Type B pancreatic cell (in vitro differentiated cells): ENCODE measurements at places on chromosomes 5 and 9. TPM values are rescaled to one million over a fixed set of nuclear protein-coding genes. Genes with fewer than 3 reads are reported as not detected.

The NR4A3 gene
- total RNA-seq, result 2.0 and 3.4 TPM in 2 replicates

The RMRP gene
- 16,039 and 18,328 TPM in 2 replicates for total RNA-seq

The NINJ1 gene
- total RNA-seq, result 19.4 and 21.6 TPM in 2 replicates

The LPAR1 gene
- total RNA-seq, result 15.3 and 32.8 TPM in 2 replicates

The TRIP13 gene
- total RNA-seq, result 9.3 and 18.2 TPM in 2 replicates

The RNF180 gene
- total RNA-seq, result 3.9 and 4.0 TPM in 2 replicates

The PSIP1 gene
- 26.8 and 117 TPM in 2 replicates for total RNA-seq

The AMBP gene
- total RNA-seq, result 110 and 230 TPM in 2 replicates

The SLC34A3 gene
- total RNA-seq, result 0.41 and 0.81 TPM in 2 replicates

The OR1J4 gene
- not detected in 2 replicates for total RNA-seq

The CTSL gene
- total RNA-seq, result 85.7 and 117 TPM in 2 replicates

The TRAF1 gene
- total RNA-seq, result 1.9 and 3.1 TPM in 2 replicates

- no peaks in the 10 kb centered on the region for H3K36me3 ChIP-seq
- H3K4me1 ChIP-seq, result no peaks in the 10 kb centered on the region
- DNase-seq, result no peak
Observed at GRCh38 chr9:135739271-135740220, 37.6 kb downstream of the KCNT1 start.

DNA sequence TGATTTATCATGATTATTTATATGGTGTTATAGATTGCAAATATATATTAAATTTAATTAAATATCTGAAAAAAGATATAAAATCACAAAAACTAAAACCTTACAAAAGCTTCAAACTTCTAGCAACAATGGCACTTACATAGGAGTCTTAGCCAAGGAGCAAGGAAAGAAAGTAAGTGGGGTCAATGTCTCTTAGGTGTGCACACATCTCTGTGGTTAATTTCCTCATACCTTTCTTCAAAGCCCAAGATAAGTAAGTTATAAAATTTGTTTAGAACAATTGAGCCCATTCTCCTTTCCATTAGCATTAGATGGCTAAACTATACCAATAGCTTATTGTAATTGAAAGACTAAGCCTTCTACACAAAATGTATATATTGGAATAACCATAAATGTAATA is 161.6 kb upstream of the PDE4D start:
- H3K4me3 ChIP-seq, result no peak overlapping the region
- no peaks in the 10 kb centered on the region for H3K27me3 ChIP-seq

DNA sequence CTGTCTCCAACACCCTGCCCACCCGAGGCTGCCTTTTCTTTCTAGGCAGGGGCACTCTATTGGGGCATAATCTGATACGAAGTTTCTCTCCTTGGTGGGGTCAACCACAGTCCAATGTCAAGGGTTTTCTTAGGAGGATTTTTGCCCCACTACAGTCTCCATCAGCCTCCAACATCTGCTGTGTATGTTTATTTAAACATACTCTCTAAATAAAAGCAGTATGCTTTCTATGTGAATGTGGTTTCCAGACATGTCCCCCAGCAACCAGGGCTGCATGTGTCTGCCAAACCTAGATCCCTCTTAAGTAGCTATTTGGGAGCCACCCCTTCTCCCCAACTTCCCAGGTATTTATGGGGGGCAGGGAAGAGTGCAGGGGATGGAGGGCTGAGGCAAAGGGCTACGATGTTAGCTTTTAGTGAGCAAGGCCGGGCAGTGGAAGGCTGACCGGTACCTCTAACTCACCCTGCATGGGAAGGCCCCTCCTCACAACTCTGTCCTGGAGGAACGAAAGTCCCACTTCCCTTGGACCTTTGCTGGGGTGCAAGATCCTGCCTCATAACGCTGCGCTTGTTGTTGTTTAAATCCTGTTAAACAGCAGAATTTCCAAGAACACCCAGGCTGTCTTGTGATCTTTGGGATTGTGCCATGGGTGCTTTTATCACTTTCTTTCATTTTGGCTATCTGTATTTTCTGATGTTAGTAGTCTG is 75.4 kb downstream of the NREP start:
- peak overlapping the region; percentile 56 for H3K27ac ChIP-seq
- H3K4me3 ChIP-seq, result peak overlapping the region; percentile 12
- H3K36me3 ChIP-seq, result no peaks in the 10 kb centered on the region
- H3K27me3 ChIP-seq, result no peaks in the 10 kb centered on the region
- peaks cover 22% of the 10 kb centered on the region for H3K4me1 ChIP-seq

GRCh38 chr5:6759401-6759800 is 46.2 kb downstream of the TENT4A start:
- H3K36me3 ChIP-seq, result peaks cover 25% of the 10 kb centered on the region
- H3K4me1 ChIP-seq, result no peaks in the 10 kb centered on the region
- no peak overlapping the region for H3K27ac ChIP-seq

DNA sequence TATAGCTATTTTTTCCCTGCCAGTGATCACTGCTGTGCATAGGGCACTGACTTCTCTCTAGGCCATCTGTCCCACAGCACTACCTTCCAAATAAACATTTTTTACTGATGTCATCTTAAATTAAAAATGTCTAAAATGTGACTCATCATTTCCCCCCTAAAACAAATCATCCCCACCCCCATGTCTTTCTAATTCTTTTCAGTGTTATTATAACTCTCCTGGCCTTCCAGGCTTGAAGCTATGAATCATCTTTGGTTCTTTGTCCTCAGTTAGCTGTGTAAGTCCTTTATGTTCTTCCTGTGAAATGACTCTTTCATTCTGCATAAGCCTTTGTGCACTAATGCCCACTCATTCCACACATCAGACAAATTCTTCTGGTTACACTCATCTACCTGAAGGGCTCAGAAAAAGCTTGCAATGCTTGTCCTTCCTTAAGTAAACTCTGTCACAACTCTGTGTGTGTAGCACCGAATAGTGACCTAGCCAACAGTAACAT is 78.1 kb downstream of the CFAP95 start:
- H3K4me1 ChIP-seq, result peaks cover 8% of the 10 kb centered on the region
- H3K27ac ChIP-seq, result no peak overlapping the region
- no peak overlapping the region for H3K4me3 ChIP-seq
- no peaks in the 10 kb centered on the region for H3K27me3 ChIP-seq

DNA sequence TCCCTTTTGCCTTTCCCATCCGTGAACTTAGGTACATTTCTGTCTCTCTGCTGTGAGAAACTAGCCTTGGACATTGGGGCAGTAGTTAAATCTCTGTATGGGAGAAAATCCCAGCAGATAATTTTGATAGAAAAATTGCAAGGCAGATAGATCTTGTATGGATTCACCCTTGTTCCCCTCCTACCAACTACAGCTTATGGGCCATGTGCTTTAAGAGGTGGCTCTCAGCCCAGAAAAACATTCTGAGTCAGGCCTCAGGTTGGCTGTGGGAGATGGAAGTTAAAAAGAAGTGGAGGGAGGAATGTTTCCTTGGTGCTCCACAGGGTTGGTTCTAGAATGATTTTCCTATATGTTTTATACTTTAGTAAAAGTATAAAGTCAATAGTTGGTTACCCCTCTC is 1.4 kb upstream of the KDM3B start:
- peaks cover 27% of the 10 kb centered on the region for H3K4me1 ChIP-seq
- no peak overlapping the region for H3K27ac ChIP-seq
- H3K4me3 ChIP-seq, result peak overlapping the region; percentile 40
- DNase-seq, result no peak

DNA sequence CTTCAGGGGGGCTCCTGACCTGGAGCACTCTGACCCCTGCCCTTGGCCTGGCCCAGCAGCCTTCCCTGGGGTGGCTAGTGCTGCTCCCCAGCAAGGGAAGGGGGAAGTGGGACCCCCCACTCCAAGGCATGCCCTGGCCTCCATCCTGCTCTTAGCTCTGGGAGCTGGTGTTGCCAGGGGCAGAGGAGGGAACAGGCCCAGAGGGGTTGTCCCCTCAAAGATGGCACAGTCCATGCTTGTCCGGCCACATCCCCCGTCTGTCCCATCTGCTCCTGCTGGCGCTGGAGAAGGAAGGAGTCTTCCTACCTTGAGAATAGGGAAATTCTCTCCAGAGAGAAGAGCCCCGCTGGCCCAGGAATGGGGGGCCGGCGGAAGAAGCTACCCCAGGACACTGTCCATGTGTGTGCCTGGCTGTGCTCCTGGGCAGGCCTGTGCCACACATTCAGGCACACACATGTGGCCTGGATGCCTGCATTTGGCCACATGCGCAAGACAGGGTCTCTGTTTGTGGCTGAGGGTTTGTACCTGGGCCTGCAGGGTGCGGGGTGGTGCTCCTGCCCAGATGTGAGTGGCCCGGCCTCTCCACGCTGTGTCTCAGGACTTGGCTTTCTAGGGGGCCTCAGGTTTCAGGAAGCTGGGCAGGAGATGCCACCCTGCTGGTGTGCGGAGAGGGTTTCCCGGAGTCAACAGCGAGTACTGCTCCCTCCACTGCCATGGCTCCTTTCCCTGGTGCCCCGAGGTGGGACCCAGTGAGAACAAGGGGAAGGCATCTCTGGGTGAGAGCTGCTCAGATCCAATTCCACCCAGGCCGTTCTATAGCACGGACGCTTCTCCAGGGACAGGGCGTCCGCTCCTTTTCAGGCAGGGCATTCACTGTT is 247.1 kb downstream of the PBX3 start:
- H3K4me1 ChIP-seq, result no peaks in the 10 kb centered on the region
- H3K27me3 ChIP-seq, result peaks cover 8% of the 10 kb centered on the region
- no peak overlapping the region for H3K27ac ChIP-seq
- no peak overlapping the region for H3K4me3 ChIP-seq
- no peak for DNase-seq
- no peaks in the 10 kb centered on the region for H3K36me3 ChIP-seq

- no peaks in the 10 kb centered on the region for H3K27me3 ChIP-seq
- peaks cover 6% of the 10 kb centered on the region for H3K4me1 ChIP-seq
Observed at GRCh38 chr5:15529013-15529412, 29.0 kb downstream of the FBXL7 start.

- peaks cover 38% of the 10 kb centered on the region for H3K27me3 ChIP-seq
- peaks cover 11% of the 10 kb centered on the region for H3K4me1 ChIP-seq
- no peaks in the 10 kb centered on the region for H3K36me3 ChIP-seq
- DNase-seq, result peak; percentile 79
Observed at GRCh38 chr5:10856683-10857337, 95.8 kb upstream of the DAP start.

DNA sequence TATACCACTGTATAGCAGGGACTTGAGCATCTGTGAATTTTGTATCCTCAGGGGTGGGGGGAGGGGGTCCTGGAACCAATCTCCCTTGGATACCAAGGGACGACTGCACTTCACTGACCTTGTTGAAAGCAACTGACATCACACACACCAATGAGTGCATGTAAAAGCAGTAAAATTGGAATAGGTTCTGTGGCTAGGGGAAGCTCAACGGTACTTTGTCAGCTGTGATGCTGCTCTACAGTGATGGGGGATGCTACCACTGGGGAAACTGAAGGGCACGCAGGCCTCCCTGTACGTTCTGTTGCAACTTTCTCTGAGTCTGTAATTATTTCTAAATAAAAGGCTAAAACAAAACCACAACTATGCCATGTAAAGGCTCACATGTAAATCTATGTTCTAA is 47.0 kb upstream of the RETREG1 start:
- peaks cover 6% of the 10 kb centered on the region for H3K36me3 ChIP-seq
- DNase-seq, result no peak
- H3K27ac ChIP-seq, result peak overlapping the region; percentile 8
- no peaks in the 10 kb centered on the region for H3K27me3 ChIP-seq

DNA sequence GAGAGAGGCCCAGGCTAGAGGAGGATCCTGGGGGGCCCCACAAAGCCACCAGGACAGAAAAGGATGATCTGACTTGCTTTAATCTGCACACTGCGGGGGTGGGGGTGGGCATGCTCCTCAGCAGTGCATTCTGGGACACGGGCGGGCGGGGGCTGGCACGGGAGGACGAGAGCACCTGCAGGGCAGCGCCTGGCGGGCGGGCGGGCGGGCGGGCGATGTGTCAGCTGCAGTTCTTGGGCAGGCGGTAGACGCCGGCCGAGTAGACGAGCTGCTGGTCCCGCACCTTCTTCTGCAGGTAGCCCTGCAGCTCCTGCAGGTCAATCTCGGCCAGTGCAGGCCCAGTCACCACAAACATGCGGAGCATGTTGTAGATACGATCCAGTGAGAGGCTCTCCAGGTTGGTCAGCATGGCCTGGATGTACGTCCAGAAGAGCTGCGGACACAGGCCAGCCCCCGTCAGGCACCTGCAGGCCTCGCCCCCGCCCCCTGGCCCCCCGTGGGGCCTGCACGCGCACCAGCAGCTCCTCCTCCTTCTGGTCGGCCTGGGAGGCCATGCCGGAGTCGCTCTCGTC is 3.0 kb upstream of the TMEM210 start:
- no peaks in the 10 kb centered on the region for H3K4me1 ChIP-seq
- H3K27ac ChIP-seq, result no peak overlapping the region
- no peak for DNase-seq
- H3K36me3 ChIP-seq, result no peaks in the 10 kb centered on the region
- peaks cover 26% of the 10 kb centered on the region for H3K27me3 ChIP-seq

- no peak overlapping the region for H3K27ac ChIP-seq
- H3K4me1 ChIP-seq, result no peaks in the 10 kb centered on the region
- H3K27me3 ChIP-seq, result no peaks in the 10 kb centered on the region
- DNase-seq, result no peak
Observed at GRCh38 chr5:103294906-103295305, 36.3 kb downstream of the MACIR start.

GRCh38 chr5:66362046-66362445 is 217.9 kb downstream of the SREK1 start:
- H3K27me3 ChIP-seq, result peaks cover 27% of the 10 kb centered on the region
- no peaks in the 10 kb centered on the region for H3K4me1 ChIP-seq

DNA sequence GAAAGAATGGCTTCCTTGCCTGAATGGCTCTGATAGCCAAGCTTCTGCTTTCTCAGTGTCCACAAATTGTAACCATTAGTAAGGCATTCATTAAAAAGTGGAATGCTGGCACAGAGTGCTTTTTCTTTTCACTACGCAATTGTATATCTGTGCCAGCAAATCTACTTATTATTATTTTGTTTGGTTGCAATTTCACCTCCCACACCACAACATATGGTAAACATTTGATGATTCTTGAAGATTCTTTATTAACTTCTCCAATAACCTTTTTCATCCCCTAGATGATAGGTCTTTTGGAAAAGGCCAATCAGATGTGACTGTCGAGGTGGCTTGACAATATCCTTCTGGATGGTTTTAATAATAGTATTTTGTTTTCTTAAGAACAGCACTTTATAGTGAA is 234.1 kb downstream of the TMEM38B start:
- H3K4me3 ChIP-seq, result no peak overlapping the region
- DNase-seq, result no peak
- H3K27me3 ChIP-seq, result peaks cover 2% of the 10 kb centered on the region
- no peaks in the 10 kb centered on the region for H3K36me3 ChIP-seq

GRCh38 chr9:114140401-114140800 is 14.9 kb upstream of the COL27A1 start:
- peaks cover 8% of the 10 kb centered on the region for H3K4me1 ChIP-seq
- DNase-seq, result no peak
- no peak overlapping the region for H3K4me3 ChIP-seq
- peaks cover 26% of the 10 kb centered on the region for H3K27me3 ChIP-seq
- H3K27ac ChIP-seq, result no peak overlapping the region

DNA sequence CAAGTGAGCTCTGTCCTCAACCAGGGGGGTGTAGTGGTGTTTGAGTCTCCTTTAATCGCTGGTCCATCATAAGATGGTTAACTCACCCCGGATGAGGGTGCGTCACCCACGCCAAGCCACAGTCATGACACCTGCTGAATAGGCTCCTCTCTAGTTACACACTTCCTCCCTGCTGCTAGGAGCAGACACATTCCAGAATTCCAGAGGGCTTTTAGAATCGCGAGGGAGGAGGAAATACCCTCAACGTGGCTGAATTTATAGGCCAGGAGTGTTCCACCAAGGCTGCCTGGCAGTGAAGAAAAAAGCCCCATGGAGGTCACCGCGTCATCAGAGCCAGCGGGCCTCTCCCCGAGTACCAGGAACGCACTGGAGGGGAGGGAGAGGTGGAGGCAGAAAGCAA is 5.1 kb downstream of the GLRX start:
- DNase-seq, result no peak
- H3K4me3 ChIP-seq, result no peak overlapping the region
- peaks cover 13% of the 10 kb centered on the region for H3K36me3 ChIP-seq
- no peak overlapping the region for H3K27ac ChIP-seq
- no peaks in the 10 kb centered on the region for H3K27me3 ChIP-seq
- H3K4me1 ChIP-seq, result peaks cover 31% of the 10 kb centered on the region
